ENCODE measurements at places on chromosomes 7 and 10.

DNA sequence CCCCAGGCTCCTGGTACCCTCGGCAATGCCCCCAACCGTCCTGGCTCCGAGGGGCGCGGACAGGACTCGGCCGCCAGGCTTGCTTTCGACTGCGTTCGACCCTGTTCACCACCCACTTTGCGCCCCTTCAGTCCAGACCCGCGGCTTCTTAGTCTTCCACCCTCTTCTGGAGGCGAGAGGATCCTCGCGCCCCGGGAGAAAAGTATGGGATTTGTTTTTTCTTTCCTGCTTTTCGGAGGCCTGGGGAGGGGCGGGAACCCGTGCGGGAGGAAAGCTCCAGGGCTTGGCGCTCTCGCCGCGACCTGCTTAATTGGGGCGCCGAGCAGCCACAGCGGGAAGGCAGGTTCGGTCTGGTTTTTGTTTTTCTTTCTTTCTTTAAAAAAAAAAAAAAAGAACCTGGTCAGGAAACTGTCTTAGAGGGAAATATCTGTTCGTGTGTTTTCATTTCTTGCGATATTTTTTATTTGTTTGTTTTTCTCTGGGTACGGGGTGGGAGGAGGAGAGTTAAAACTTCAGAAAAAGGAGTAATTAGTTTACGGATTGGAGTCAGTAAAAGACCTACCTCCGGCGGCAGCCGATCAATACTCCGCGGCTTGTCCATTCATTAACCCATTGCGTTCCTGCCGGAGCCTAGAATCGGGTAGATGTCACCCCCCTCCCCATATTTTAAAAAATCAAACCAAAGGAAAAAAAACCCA is 1.6 kb downstream of the EMX2 start:
- no peak for DNase-seq

DNA sequence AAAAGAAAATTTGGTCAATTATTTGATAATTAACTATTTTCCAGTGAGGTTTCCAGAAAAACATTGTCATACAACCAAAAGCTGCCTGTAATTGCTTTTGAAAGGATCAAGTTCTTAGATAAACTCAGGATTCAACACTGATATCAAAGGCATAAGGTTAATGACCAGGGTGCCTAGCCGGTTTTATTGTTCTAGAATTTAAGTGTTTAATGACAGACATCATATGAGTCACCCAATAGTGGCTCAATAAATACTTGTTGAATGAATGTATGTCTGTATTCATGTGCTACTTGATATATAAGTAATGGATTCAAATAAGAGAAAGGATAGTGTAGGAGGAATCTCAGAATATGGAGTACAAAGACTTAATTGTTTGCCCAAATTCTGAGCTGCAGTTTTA is 196.1 kb upstream of the LRGUK start:
- DNase-seq = no peak

- no peak for DNase-seq
Observed at GRCh38 chr10:132786476-132786883, 533 bp upstream of the NKX6-2 start.

GRCh38 chr7:74653686-74654181 is 3.8 kb upstream of the GTF2I start:
- no peak for DNase-seq

DNA sequence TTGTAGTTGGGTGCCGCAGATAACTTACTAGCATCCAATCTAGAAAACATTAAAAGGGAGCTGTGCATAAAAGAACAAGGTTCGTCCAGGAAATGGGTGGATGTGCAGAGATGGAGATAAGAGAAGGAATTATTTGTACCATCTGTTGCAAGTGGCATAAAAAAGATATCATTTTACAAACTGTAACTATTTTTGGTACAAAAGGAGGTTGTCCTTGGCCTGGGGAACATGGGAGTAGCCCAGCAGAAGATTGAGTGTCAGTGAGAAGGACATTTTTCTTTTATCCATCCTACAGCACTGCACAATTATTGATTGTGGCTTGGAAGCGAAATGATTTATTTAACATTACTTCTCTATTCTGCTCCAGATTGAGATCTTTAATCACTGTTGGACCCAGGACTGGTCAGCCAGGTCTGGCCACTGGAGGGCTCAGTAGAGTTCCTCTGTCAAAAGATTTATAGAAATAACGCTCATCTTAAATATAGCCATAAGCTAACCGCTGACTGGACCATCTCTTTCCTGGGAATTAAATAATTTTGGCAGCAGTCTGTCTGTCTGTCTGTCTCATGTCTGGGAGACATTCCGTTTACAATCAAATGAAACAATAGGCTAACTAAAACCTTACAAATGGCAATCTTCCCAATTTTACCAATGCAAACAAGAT is 254.1 kb downstream of the KIAA1217 start:
- no peak for DNase-seq

- no peak for DNase-seq
Observed at GRCh38 chr7:153320005-153320404, 560.5 kb downstream of the ACTR3B start.

GRCh38 chr7:35512716-35513115 is 182.2 kb downstream of the HERPUD2 start:
- DNase-seq = no peak

- no peak for DNase-seq
Observed at GRCh38 chr10:76871697-76872295, 765.8 kb downstream of the KCNMA1 start.

DNA sequence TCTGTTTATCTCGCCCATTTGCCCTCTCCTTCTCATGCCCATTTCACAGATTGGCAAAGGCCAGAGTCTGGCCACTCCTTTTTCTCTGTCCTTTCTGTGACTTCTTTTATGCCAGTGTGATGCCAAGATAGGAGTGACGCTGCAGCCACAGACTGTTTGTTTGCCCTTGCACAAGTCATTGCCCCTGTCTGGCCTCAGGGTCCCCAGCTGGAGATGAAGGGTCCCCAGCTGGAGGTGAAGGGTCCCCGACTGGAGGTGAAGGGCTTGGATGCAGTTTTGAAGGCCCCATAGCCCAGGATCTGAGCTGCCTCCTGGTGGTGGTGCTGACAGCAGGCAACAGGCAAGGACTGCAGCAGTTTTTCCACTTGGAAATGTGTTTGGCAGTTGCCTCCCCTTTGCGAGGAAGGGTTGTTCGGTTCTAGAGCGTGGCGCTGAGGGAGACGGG is 50.8 kb upstream of the SLC29A3 start:
- no peak for DNase-seq

All from immature natural killer cell (primary cell).